ENCODE measurements at places on chromosomes 3 and 15.

DNA sequence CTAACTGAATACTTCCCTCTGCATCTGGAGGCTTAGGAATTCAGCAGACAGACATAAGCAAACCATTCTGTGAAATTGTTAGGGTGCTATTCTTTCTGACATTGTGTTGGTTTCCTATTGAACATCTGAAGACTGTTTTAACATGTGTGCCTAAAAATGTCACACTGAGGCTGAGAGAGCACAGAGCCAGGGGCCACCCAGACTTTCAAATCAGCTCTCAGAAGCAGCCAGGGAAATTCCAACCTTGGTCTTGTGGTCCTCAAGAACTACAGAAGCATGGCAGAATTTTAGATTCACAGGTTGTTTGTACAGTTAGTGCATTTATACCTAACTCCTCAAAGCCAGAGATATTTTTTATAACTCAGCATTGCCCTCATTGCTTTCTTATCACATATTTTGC, 929.2 kb upstream of the CFAP20DC start:
- no peak for DNase-seq

- DNase-seq, result no peak
These were observed 2.1 kb downstream of the ABHD17C start for GRCh38 chr15:80697075-80697685.

- DNase-seq, result peak; percentile 77
These were observed 4.2 kb downstream of the PLSCR1 start for GRCh38 chr3:146540236-146540635.

DNA sequence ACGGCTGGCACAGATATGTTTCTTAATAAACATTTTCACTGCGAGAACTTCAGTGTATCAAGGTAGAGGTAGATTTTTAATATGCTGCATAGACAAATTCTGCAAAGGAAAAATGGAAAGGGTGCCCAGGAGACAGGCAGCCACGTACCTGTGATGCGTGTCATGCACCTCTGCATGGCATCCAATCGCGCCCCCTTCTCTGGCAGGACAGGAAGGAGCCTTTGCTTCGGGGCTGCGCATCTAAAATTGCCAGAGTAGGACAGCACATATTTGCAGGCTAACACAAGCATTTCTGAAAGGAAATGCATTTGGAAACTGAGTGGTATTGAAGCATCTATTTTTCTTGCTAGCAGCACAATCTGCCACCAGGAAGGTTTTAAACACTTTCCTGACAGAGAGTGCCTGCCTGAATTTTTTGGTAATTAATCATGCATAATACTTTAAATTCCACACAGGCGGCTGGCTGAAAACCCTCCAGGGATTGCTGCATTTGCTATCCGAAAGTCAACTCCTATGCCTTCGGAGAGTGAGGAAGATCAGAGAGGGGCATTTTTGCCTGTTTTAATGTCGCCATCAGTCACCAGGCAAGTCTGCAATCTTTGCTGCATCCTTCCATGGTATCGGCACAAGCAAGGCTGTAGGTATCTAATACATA, 165.1 kb upstream of the ATP10A start:
- no peak for DNase-seq

DNA sequence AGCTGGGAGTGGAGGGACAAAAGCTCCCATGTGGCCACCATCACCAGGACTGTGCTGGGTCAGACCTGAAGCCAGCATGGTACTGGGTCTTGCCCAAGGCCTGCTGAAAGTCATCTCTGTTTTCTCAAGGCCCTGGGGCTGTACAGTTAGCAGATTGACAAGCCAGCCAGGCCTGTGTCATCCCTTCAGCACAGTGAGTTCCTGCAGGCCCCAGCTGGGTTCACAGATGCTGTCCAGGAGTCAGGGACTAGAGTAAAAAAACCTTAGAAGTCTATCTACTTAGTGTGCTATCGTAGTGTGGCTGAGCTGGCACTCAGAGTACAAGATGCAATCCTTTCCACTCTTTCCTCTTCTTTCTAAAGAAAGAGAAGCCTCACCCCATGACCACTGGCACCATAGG, 246.0 kb upstream of the NAALADL2 start:
- no peak for DNase-seq

GRCh38 chr3:122929188-122930062, 98.1 kb downstream of the SEMA5B start:
- DNase-seq, result peak; percentile 69

DNA sequence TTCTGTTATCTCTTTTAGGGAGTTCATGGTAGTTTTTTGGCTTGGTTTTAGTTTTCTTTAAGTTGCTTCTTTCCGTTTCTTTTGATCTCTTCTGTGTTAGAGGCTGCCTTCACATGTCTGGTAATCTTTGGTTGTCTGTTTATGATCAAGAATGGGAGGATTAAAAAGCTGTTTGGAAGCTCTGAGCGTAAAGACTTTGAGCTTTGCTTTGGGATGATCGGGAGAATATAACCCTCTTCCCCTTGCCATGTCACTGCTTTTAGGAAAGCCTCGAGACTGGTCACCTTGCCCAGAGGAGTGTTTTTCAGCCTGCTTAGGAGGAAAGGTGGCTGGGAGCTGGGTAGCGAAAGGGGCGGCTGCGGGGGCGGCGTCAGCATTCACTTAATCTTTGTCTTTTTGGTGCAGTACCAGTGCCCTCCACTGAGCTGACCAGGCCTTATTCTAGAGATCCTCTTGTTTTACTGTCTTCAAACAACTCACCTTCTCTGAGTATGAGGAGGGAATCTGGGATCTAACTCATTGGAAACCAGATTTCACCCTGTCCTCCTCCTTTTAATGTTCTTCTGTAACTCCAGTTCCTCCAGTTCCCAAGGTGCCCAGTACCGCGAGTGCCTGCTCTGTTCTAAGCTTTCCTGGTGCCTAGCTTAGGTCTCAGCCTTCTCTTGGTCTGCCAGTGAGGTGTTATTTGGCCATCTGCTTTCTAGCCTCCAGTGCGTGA, 15.5 kb downstream of the TATDN2 start:
- DNase-seq, result peak; percentile 53

DNA sequence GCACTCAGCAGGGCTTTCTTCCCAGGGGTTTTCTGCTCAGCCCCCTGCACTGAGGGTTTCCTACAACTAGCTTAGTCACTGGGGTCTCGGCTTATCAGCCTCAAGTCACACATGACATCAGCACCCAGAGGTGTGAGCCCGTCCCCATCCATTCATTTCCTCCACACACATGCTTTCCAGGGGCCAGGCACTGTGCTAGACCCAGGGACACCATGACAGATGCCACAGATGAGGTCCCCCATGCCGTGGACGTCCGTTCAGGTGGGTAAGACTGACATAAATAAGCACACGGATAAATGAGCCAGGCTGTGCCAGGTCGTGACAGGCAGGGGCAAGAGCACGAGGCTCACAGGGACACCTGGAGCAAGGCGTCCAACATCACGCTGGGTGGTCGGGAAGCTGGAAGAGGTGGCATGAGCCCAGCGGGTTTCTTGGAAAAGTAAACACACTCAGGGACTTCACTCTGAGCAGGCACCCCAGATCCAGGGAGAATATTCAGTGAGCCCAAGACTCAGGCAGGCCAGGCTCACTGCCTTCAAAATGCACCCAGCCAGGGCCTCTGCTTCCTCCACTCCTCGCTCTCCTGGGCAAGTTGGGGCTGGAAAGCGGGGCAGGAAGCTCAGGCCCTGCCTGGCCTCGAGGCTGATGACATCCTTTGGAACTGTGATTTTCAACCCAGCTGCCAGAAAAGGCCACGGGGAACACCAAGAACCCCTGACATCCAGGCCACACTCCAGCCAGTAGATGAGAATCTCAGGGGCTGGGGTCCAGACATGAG, 139.3 kb downstream of the CHSY1 start:
- DNase-seq, result no peak

DNA sequence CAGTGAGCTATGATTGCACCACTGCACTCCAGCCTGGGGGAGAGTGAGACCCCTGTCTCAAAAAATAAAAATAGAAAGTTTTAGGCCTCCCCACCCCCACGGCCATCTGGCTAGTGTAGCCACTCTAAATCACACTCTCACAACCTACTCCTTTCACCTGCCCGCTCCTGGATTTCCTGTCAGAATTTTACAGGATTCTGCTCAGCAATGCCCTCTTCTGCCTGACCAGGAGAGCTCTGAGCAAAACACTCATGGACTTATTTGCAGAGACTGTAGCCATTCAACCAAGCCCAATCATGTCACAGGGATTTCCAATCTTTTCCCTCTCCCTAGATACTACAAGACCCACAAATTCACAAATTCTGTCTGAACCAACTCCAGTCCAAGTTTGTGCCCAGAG, 242.6 kb upstream of the TPRG1 start:
- no peak for DNase-seq

DNA sequence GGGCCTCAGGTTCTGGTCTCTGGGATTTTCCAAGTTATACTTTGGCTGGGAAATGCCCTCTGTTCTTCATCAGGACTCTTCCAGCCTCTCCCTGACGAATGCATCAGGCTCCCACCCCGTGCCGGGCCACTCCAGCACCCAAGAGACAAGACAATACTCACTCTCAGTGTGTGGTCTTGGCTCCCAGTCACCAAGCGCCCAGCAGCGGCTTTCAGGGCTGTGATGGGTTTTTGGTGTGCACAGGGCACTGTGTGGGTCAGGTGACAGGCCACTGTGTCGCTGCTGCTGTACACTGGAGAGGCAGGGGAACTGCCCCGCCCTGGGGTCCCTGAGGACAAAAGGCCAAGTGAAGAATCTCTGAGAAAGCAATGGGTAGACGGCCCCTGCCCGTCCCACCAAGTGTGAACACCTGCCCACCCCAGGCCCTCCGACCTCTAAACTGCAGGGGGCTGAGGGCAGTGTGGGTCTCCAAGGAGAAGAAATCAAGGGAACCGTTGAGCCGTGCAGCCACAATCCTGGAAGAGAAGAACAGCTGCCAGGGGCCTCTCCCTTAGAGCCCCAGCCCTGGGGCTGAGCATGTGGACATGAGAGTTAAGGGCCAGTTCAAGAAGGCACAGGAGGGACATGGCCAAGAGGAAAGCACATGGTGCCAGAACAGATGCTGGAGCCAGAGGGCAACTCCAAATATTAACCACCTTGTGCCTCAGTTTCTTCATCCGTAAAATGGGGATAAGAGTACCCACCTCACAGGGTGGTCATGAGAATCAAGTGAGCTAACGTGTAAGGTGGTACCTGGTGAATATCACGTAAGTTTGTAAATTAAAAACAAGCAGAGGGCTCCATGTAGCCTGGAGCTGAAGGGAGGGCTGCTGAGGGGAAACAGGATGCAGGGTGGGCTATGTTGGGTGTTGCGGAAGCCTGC, 34.1 kb downstream of the PTPN23 start:
- DNase-seq, result no peak

GRCh38 chr3:70999730-71000129, 583.8 kb downstream of the FOXP1 start:
- DNase-seq, result peak; percentile 53

- peak; percentile 65 for DNase-seq
These were observed 23.9 kb upstream of the ST3GAL6 start for GRCh38 chr3:98739266-98739665.

DNA sequence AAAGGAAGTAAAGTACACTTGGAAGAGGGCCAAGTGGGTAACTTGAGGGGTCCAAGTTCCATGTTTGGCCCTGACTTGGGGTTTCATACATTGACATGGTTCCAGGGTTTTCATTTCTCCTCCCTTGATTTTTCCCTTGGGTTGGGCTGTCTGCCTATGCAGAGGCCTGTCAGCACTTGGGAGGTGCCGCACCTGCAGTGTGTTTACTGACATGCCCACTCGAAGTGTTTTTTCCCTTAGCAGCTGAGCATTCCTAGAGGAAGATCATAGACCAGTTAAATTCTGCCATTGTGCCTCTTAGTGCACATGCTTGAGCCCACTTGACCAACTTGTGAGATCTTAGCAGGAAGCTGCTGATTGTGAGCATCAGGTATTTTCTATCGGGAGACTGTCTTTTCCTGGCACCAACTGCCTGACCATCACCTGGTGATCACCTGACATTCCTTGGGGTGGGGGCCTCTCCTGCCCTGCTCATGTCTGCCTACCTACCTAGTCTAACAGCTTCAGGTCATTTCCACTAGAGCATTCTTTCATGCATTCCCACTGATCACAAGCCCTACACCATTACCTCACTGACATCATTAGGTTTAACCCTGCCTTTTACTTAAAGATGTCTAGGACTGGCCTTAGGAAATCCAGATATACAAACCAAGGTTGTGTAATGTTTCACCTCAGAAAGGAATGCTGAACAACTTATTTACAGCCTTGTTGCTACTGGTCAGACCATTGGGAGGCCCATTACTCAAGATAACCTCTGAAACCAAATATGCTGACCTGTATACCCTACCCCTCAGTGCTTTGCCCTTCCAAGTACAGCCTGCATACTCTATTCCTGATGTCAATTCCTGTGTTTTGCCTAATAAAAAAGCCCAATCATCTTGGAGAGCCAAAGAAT, 68.3 kb downstream of the CD47 start:
- DNase-seq, result no peak

GRCh38 chr3:128170866-128171516, 17.7 kb downstream of the EEFSEC start:
- DNase-seq, result peak; percentile 83

- no peak for DNase-seq
These were observed 15.0 kb downstream of the FBLN2 start for GRCh38 chr3:13563911-13564310.

DNA sequence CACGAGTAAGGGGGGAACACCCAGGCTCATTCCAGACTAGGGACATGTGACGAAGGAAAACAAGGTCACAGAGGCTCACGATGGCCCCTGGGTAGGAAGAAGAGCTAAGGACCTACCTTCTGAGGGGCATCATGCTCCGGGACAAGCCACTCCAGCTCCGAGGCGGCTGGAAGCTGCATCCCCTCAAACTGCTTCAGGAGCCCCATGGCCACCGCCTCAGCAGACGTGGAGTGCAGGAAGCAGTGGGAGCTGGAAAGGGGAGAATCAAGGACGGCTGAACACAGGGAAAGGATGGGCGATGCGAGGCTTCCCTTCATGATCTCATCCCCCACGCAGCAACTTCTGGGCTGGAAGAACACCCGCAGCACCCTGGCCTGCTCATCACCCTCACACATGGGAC, 53.5 kb downstream of the RUBCN start:
- no peak for DNase-seq

GRCh38 chr15:49688135-49688790, 67.4 kb downstream of the DTWD1 start:
- DNase-seq, result no peak

GRCh38 chr15:95210436-95210981, 979.1 kb downstream of the MCTP2 start:
- no peak for DNase-seq

GRCh38 chr3:127688416-127689265, 15.9 kb downstream of the ABTB1 start:
- DNase-seq, result no peak

Measured in suppressor macrophage treated with lipopolysaccharide for 1 hour (primary cell).